Fibroblast of skin of left biceps (primary cell): ENCODE measurements at places on chromosomes 6 and 20.

- no peak for DNase-seq
Observed at GRCh38 chr6:33333666-33334065, 16.1 kb upstream of the ZBTB22 start.

GRCh38 chr20:18778690-18779392 is 34.7 kb upstream of the SCP2D1 start:
- no peak for DNase-seq

GRCh38 chr20:20396794-20397193 is 28.9 kb downstream of the INSM1 start:
- DNase-seq: no peak

- DNase-seq: no peak
Observed at GRCh38 chr6:7419065-7419464, 29.5 kb downstream of the RIOK1 start.

GRCh38 chr20:2820084-2820895 is 4.1 kb downstream of the TMEM239 start:
- DNase-seq: peak; percentile 55

DNA sequence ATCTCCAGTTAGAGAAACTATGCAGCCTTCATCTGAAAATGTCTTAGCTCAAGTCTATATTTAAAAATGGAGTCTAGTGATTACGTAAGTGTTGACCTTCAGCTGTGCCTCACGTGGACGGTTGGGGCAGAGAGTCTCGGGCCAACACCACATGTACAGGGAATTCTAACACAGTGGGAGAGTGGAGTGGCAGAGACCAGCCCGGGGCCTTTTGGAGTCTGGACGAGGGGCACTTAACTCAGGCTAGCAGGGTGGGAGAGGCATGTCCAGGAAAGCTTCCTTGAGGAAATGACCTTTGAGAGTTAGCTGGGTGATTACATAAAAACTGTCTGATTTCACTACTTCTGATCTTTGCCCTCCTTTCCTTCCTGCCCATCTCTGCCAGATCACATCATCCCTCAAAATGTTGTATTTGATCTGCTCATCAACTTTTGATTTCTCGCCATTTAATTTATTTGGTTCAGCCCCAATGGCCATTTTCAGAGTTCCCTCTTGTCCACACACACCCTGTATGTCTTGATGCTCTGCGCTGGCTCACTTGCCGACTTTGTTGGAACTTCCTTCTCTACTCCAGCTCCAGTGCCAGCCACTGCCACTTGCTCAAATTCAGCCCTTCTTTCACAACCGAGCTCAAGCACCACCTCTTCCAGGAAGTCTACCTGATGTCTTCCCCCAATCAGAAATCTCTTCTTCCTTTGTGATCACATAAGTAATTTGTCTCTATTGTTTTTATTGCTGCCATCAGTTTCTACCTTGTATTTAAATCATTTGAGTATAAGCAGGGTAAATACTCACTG is 2.6 kb downstream of the ARMC2 start:
- DNase-seq: no peak

DNA sequence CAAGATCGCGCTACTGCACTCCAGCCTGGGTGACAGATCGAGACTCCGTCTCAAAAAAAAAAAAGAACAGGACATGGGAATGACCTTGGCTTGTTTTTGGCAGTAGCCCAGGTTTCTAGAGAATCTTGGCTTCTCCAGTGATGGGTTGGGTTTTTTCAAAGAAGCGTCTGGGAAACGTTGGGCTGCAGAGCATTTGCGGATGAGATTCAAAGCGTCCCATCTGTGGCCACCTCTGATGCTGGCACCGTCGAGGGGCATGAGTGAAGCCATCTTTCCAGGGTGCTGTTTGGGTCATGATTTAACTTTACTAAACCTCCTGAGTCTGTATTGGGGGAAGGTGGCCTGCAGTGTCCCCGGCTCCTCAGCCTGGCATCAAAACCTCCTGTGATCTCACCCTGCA is 43.2 kb upstream of the SRF start:
- DNase-seq: no peak

GRCh38 chr20:15854911-15855310 is 718.3 kb downstream of the KIF16B start:
- no peak for DNase-seq

- no peak for DNase-seq
Observed at GRCh38 chr6:121697921-121698320, 262.5 kb downstream of the GJA1 start.

GRCh38 chr6:151067684-151068596 is 171.8 kb upstream of the AKAP12 start:
- DNase-seq: no peak

DNA sequence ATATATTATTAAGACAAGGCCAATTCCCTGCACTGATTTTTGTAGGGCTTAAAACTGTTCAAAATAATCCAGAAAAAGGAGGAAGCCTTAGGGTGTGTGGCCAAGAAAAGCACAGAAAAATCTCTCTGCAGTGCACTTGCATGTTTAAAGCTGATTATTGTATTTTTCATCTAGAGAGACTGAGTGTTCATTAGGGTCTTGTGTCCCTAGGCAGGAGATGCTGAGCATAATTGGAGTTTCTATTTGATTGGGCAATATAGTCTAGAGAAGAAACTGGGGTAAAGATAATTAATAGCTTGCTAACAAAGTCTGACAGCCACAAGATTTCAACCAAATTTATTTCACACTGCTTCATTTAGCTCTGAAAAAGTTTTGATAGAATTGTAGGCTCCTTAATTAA is 2.4 kb downstream of the FLRT3 start:
- DNase-seq: no peak

- no peak for DNase-seq
Observed at GRCh38 chr6:42296614-42297013, 79.0 kb upstream of the MRPS10 start.
